ENCODE measurements at places on chromosomes 2 and 18.

DNA sequence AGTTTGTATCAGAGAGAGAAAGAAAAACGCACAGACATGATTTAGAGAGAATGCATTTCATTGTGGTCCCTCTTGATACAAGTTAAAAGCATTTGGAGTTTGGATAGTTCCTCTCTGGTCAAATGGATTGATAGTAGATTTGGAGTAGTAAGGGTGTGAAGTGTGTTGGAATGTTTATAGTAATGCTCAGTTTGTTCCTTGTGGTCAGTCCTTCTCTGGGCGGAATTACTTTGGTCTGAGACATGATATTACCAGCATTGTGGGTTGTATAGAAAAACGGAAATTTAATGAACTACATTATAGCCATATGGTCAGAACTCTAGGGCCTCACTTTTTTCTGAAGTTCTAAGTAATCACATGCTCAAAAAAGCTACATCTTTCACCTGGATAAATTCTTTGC, 178.9 kb downstream of the AGAP1 start:
- no peak for DNase-seq

DNA sequence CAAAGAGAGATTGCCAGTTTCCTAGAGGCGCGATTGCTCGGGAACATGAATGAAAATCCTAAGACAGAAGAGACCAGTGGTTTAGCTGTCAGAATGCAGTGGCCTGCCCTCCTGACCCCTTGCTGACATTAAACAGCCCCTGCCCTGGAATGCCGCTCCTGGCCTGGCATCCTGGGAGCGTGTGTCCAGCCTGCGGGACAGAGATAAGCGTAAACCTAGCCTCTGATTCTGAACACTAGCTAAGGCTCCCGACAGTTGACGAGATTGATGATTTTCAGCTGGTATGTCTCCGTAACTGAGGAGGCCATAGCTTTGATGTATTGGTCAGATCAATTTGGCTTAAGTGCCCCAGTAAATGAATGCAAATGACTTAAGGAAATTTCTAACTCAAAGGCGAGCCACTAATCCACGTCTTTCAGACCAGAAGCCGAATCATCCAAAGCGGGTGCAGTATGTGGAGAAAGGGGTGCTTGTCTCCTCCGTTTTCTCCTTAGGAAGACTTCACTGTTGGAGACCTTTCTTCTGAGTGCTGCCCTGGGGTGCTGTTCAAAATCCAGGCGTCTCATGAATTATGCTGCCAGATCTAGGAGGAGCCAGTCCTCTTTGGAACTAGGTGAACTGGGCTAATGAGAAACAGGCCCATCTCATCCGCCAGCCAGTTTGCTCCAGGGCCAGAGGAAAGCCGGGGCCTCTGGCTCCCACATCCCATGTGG, 142.5 kb upstream of the L3MBTL4 start:
- peak; percentile 33 for DNase-seq

DNA sequence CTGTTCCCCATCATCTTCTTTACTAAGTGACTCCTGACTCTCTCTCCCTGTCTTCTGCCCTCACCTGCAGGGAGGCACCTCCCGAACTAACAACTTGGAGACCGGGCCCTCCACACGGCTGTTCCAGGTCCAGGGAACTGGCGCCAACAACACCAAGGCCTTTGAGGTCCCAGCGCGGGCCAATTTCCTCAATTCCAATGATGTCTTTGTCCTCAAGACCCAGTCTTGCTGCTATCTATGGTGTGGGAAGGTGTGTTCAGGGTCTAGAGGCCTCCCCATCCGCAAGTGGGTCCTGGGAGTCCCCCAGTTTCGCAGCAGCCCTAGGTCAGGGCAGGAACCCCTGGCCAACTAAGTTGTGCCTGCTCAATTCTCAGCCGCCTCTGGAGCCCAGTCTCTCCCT, 15.5 kb downstream of the VIL1 start:
- no peak for DNase-seq

DNA sequence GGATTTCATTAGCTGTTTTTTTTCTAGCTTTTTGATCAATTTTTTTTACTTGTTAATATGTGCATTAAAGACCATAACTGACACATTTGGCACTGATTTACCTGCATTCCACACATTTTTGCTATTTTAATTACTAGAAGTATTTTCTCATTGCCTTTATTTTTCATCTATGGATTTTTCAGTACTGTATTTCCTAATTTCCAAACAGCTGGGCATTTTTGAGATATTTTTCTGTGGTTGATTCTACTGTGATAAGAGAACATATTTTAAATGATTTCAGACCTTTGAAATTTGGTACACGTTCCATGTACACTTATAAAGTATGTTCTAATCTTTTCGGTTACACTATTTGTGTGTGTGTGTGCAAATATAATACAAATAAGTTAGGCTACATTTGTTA, 135.3 kb downstream of the PARD3B start:
- DNase-seq = no peak

- DNase-seq = no peak
Observed at GRCh38 chr2:83196225-83196624, 1262.9 kb downstream of the SUCLG1 start.

GRCh38 chr2:240151477-240152031, 11.1 kb upstream of the OTOS start:
- no peak for DNase-seq

DNA sequence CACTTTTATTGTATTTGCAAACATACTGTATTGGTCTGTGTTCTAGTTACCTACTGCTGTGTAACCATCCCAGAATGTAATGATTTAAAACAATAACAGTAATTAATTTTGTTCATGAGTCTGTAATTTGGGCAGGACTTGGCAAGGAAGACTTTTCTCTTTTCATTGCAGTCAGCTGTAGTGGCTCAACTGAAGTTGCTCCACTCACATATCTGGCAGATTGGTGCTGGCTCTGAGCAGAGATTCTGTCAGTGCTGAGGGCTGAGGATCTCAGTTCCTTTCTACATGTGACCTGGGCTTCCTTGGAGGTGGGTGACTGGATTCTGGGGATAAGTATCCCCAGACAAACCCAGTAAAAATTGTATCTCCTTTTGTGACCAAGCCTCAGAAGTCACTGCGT, 26.6 kb downstream of the PTPN4 start:
- no peak for DNase-seq

DNA sequence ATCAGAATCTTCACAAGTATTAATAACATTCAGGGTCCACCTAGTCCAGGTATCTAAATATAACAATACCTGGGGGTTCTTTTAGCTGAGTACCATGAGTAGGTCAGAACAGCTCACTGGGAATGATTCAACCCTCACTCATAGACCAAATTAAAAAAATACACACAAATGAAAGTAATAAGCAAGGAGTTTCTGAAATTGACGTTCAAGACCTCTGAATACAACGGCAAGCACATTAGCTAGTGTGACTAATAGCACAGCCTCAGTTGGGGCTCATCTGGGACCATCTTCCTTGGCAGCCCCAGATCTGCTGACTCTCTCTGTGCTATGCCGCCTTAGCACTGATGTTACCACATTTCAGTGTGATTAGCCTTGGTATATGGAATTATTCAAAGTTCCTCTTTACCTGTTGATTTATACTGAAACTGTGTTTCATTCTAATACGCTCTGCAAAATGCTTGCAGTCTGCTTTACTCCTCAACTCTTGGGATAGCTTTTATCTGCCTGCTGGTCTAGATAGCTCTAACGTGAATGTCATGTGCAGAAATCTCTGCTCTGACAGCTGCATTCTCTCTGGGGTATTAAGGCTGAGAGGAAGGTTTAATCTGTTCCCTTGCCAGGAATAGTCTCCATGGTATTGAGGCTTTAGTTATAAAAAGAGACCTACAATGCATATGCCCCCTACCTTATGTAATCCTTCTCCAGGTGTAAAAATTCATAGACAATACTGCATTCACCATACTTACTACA, 153.3 kb downstream of the METTL4 start:
- DNase-seq = no peak

DNA sequence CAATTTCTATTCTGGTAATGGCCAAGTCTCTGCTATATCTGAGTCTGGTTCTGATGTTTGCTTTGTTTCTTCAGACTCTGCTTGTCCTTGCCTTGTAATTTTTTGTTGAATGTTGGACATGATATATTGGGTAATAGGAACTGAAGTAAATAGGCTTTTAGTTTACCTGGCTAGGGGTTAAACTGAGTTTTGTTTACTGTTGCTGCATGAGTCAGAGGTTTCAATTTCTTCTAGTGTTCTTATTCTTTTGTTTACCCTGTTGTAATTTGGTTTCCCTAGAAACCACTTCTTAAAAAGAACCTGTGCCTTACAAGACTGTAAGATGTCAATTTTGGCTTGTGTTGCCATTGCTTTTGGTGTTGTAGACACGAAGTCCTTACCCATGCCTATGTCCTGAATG, 285.0 kb upstream of the KCNH7 start:
- DNase-seq = no peak

DNA sequence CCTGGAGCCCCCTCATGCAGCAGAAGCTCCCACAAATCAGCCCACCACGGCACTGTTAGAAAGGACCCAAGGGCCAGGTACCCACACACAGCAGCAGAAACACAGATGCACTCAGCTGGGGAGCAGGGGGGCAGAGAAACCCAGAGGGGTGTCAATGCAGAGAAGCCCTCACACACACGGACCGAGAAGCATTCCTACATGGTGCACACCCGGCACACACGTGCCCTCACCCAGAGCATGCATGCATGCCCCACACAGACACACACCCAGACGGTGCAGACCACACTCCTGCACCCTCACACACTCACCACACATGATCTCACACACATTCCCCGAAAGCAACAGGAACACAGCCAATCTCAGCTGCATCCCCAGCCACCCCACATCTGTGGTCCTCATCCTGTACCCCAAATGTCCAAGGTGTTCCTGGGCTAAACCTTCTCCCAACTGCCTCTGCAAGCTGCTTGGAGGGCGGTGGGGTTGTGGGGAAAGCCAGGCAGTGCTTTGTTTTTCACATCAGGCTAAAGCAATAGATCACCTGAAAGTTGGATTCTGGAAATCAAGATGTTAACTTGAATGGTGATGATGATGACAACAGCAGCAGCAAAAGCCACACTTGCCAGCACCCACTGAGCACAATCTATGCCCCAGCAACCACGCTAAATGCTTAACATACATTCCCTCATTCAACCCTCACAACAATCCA, 102.3 kb downstream of the ZFP36L2 start:
- DNase-seq = no peak

DNA sequence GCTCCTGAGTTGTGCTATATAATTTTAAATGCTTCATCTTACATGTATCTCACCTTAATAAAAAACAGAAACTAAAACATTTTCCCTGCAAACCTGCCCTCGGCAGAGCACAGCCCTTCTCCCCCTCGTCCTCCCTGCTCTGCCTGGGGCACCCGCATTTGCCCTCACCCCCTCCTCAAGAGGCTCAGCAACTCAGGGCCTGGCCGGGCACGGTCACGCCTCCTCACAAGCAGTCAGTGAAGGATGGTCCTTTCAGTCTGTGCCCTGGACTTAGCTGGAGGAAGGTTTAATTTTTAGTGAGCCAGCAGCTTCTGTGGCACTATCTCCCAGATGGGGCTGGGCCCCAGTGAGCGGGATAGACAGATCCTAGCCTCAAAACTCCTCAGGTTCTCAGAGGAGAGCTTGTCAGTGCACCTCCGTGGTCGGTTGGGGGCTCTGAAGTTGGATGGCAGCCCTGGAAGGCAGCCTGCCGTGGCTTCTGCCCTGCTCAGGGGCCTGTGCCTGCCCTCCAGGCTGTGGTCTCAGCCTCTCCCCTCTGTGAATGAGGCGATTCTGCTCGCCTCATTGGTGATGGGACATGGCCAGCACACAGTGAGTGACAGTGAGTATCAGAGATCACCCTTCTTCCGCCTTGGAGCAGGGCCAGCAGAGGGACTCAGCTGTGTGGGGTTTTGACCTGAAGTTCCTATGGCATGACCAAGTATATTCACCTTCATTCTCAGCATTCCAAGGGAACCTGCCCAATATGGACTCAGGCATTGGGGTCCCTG, 56.3 kb upstream of the AFF3 start:
- no peak for DNase-seq

- no peak for DNase-seq
Observed at GRCh38 chr2:39618736-39619135, 47.0 kb upstream of the TMEM178A start.

- DNase-seq = no peak
Observed at GRCh38 chr18:38284972-38285371, 719.4 kb upstream of the CELF4 start.

- no peak for DNase-seq
Observed at GRCh38 chr18:44954257-44954656, 273.6 kb downstream of the SETBP1 start.

DNA sequence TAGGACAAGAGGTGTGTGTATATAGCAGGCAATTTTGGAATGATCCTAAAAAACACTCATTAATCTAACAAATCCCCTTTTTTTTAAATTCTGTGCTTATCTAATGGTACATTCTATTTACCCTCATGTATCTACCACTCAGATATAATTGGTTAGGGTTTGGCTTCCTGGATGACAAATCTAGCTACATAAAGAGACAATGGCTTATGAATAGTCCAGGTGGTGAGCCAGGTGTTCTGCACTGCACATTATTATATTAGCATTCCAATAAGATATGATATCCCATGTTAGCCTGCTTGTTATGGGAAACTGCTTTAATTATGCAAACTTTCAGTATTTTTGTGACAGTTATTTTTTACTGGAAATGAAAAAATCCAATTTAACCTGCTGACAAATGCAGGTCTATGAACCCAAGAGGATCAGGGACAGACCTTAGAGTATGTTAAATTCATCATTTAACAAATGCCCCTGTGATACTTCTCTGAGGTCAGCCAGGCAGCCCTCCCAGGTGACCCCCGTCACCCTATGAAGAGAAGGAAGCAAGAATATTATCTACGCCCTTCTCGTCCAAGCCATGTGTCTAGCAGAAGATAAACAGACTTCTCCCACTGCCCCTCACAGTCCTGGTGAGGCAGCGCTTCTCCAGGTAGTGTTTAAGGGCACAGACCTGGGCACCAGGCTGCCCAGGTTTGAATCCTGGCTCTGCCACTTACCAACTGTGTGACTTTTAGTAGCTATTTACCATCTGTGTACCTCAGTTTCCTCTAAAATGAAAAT, 83.0 kb downstream of the ADD2 start:
- no peak for DNase-seq

GRCh38 chr2:171878481-171878993, 15.5 kb downstream of the SLC25A12 start:
- DNase-seq = no peak

DNA sequence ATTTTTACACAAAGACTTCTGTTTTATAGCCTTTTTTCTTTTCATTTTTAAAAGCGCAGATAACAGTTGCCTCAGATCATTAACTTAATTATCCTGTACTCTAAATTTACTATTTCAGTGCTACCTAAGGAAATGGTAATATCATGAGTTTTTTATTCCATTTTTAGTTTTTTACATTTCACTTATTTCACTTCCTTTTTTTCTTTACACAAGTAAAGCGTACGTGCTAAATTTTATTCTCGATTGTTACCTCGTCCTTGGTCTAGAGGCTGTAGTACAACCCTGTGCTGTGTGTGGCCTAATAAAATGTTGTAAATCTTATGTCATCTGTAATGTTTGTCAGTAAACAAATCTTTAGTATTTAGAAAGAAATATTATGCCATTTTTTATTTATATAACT, 49.2 kb downstream of the CRIM1 start:
- no peak for DNase-seq

- DNase-seq = no peak
Observed at GRCh38 chr2:38835990-38836389, 39.7 kb downstream of the DHX57 start.

GRCh38 chr2:135685361-135685760, 56.3 kb upstream of the UBXN4 start:
- no peak for DNase-seq
